Neural progenitor cell (in vitro differentiated cells): ENCODE measurements at places on chromosomes 11 and 22. TPM values are rescaled to one million over a fixed set of nuclear protein-coding genes. Genes with fewer than 3 reads are reported as not detected.

MOGAT2 gene
- total RNA-seq = 0.09 TPM in 1 of 2 replicates, not detected in the other

CYTH4 gene
- not detected in 2 replicates for total RNA-seq

AMBRA1 gene
- total RNA-seq = 20.7 and 35.9 TPM in 2 replicates

FAM111B gene
- total RNA-seq = 9.6 and 13.1 TPM in 2 replicates

SPDYC gene
- not detected in 2 replicates for total RNA-seq

JHY gene
- total RNA-seq = 0.69 and 1.4 TPM in 2 replicates

BLID gene
- total RNA-seq = not detected in 2 replicates

CECR2 gene
- total RNA-seq = 67.8 and 72.8 TPM in 2 replicates

PTGDR2 gene
- 0.06 TPM in 1 of 2 replicates, not detected in the other for total RNA-seq

PANX1 gene
- 26.1 and 26.4 TPM in 2 replicates for total RNA-seq

MRGPRX4 gene
- total RNA-seq = not detected in 2 replicates

CHADL gene
- total RNA-seq = 0.56 TPM in 1 of 2 replicates, not detected in the other

MS4A8 gene
- not detected in 2 replicates for total RNA-seq

PRG3 gene
- total RNA-seq = not detected in 2 replicates

KRTAP5-11 gene
- not detected in 2 replicates for total RNA-seq

SERPING1 gene
- total RNA-seq = 46.0 and 68.1 TPM in 2 replicates

TMPRSS13 gene
- total RNA-seq = 0.22 TPM in 1 of 2 replicates, not detected in the other

C11orf86 gene
- total RNA-seq = not detected in 2 replicates

CSRP3 gene
- total RNA-seq = not detected in 2 replicates

OR52N4 gene
- 0.12 TPM in 1 of 2 replicates, not detected in the other for total RNA-seq

ACTN3 gene
- total RNA-seq = 20.2 and 33.0 TPM in 2 replicates

CAPN1 gene
- total RNA-seq = 24.3 and 57.3 TPM in 2 replicates

SDHAF2 gene
- 27.4 and 37.7 TPM in 2 replicates for total RNA-seq

TMEM151A gene
- 0.03 TPM in 1 of 2 replicates, not detected in the other for total RNA-seq

CREB3L1 gene
- 0.43 and 1.7 TPM in 2 replicates for total RNA-seq

RAB36 gene
- total RNA-seq = 2.1 and 2.9 TPM in 2 replicates

MUC5AC gene
- not detected in 2 replicates for total RNA-seq

APOA5 gene
- 0.25 TPM in 1 of 2 replicates, not detected in the other for total RNA-seq

ANO9 gene
- total RNA-seq = 1.3 and 4.7 TPM in 2 replicates

XKR3 gene
- total RNA-seq = not detected in 2 replicates
